ENCODE measurements at places on chromosomes 13 and 19. TPM values are rescaled to one million over a fixed set of nuclear protein-coding genes. Genes with fewer than 3 reads are reported as not detected.

DNA sequence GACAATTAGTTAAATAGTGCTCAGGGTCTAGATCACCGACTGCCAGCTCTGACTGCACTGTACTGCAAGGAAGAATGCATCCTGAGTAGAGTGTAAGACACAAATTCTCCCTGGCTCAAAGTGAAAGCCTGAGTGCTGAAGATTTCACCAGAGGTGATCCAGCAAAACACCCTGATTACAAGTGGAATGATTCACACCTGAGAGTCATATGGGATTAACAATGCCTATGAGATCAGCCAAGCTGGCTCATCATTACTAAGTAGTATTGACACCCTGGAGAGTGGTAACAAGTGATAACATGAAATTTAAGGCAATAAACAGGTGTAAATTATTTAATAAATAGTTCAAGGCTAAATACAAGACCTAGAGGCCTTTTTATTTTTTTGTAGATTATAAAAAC, 403.8 kb upstream of the PRR20A start:
- DNase-seq, result no peak

DNA sequence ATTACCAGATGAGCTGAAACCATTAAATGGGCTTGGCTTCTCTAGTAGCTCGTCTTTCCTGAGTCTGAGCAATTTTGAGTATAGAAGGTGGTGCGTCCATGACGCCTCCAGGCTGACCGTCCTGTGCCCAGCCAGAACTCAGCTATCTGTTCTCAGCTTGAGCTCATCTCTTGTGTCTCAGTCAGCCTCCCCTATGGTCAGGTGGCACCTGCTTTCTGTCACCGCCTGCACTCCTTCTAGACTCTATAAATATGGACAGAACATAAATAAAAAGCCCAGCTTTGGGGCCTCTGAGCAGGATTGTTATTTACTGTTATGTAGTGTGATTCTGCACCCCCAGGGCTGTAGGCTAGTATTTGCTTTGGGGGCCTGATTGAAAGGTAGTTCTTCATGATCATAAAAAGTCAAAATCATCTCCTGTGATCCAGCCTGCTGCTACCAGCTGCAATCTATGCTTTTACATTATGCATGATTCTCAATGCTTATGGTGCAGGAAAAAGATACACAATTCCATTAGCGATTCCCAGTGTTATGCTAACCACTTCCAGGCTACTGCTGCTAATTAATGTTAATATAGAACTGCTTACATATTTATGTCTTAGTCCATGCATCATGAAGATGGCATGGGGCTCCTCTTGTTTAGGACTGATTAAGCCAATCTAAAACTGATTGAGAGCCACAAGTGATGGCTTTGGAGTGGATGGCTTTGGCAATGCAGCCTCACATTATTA, 72.5 kb upstream of the TMTC4 start:
- DNase-seq, result no peak

- no peak for DNase-seq
These were observed 1666.7 kb downstream of the EFNB2 start for GRCh38 chr13:104868806-104869205.

- DNase-seq, result peak; percentile 62
These were observed 1.1 kb upstream of the FXYD3 start for GRCh38 chr19:35114353-35115176.

The ZNF285 gene
- total RNA-seq, result 0.22 TPM

DNA sequence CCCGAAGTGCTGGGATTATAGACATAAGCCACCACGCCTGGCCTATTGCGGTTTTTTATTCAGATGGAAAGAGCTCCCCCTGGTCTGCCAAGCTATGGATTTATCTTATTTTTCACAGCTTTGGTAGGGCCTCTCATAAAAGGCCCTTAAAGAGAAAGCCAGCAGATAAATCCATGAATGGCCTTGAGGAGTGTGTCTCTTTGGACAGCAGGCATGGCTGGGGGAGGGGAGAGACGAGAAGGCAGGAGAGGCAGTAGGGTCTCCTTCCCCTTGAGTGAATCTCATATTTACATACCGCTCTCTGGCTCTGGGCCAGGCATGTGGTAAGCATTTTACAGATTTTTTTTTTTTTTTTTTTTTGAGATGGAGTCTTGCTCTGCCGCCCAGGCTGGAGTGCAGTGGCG, 25.2 kb downstream of the MARK4 start:
- no peak for DNase-seq

The ZNF221 gene
- total RNA-seq, result 2.1 TPM

The URAD gene
- total RNA-seq, result not detected

The DLEU7 gene
- not detected for total RNA-seq

DNA sequence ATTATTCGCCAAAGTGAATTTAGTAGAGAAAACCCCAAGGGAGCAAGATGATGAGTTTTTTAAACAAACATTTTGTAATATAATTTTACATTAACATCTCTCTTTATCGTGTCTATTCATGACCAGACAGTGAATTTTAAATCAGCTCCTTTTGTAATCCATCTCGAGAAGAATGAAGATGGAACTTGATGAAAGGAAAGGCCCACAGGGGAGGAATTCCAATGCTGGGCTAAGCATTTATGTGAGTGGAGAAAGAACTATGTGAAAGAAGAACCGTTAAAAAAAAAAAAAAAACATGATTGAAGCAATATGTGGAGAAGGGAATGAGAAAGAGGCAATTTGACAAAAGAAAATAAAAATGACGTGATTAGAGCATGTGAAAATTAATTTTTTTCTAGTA, 170.6 kb downstream of the KCTD12 start:
- no peak for DNase-seq

- DNase-seq, result no peak
These were observed 13.6 kb downstream of the C19orf25 start for GRCh38 chr19:1465191-1466016.

The LAIR2 gene
- total RNA-seq, result not detected

GRCh38 chr13:110575322-110576069, 14.0 kb upstream of the RAB20 start:
- no peak for DNase-seq

DNA sequence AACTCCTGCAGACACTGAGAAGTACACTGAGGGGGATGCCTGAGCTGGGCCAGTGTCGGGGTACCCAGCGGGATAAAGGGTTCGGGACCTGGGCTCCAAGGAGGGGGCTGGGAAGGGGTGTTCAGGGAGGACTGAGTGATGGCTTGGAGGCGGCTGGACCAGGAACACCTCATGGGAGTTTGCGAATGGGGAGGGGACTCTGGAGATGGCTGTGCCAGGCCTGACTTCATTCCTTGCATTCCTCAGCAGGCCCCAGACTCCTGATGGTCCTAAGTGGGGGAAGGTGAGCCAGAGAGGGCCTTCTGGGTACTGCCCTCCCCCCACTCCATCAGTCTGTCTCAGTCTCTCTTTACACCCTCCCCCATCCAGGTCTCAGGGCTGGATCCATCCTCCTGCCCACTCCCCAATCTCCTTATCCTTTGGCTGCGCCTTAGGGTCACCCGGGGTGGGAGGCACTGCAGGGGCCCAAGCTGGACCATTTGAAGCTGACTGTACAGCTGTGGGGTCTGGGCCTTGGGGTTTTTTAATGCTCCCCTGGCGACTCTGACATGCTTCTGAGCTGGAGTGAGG, 13.8 kb downstream of the PAK4 start:
- no peak for DNase-seq

The UBE2L5 gene
- total RNA-seq, result not detected

DNA sequence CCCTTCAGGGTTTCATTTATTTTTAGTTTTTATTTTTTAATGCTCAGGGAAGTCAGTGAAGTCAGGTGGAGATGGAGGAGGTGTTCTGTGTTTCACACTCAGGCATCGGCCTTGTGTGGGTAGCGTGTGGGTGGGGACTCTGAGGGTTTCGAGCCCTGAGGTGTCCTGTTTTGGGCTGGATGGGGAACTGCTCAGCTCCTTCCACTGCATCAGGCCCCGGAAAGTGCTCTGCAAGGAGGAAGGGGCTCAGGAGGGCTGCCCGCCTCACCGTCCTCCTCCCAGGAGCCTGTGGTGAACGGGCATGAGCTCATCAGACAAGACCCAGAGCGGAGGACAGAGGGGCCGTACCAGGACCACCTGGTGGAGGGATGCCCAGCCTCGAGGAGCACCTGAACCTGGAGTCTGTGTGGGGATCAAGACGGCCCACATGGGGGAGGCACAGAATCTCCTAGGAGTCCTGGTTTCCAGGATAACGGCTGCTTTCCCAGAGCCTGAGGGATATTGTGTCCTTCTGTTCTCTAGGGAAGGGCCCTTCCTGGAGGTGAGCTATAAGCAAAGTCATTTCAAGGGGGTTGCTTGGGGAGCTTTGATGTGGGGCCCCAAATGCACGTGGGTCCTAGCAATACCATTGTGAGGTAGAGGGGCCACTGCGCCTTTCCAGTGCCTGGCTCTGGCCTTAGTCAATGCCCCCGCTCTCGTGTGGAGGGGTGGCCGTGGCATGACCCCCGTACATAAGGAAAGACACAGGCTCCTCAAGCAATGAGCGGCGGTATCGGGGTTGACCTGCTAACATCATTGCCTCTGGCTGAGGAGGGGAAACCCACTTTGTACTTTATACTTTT, 13.5 kb upstream of the GAS6 start:
- DNase-seq, result no peak

The CLDND2 gene
- total RNA-seq, result not detected

The KLK13 gene
- not detected for total RNA-seq

DNA sequence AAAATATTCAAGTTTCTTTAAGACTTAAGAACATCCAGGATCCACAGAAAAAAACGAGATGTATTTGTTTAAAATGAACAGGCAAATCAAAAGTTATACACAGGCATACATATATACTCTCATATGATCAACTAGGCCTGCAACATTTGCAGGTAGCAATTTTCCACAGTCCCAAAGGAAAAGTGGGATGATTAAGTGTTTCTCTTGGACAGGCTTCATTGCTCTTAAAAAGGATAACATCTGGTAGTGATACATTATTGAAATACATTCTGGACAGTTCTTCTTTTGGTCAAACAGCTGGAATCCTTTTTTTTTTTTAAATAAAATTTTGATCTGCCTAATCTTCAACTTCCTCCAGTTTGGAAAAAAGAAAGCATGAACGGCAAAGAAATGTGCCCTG, 114.8 kb upstream of the TDRD3 start:
- no peak for DNase-seq

DNA sequence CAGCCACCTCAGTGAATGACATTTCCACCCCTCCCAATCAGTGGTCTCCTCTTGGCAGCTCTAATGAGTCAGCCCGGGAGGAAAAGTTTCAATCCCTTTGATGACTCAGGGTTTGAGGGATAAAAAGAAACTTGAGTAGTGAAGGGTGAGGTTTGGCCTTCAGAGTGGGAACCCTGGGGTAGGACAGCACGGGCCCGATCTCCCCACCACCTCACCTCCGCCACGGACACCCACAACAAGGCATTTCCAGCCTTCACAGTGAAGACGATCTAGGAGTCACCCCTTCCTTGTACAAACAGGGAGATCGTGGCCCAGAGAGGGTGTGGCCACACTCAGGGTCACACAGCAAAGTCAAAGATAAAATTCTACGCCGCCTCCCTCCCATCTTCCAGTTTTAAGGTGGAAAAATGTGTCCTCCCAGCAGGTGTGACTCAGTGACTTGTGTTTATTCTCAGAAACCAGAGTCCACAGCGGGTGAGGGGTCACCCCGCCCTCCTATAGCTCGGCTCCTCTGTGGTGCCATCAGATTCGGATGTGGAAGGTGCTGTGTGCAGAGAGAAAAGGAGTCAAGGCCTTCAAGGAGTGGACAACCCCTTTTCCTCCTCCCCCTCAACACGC, 12.3 kb downstream of the CIB3 start:
- peak; percentile 98 for DNase-seq

GRCh38 chr13:40340368-40341095, 325.9 kb downstream of the FOXO1 start:
- DNase-seq, result peak; percentile 45

The CYP4F11 gene
- total RNA-seq, result 0.11 TPM

The PRR36 gene
- 2.4 TPM for total RNA-seq

- DNase-seq, result peak; percentile 25
These were observed 855.9 kb upstream of the KLHL1 start for GRCh38 chr13:70964124-70964523.

DNA sequence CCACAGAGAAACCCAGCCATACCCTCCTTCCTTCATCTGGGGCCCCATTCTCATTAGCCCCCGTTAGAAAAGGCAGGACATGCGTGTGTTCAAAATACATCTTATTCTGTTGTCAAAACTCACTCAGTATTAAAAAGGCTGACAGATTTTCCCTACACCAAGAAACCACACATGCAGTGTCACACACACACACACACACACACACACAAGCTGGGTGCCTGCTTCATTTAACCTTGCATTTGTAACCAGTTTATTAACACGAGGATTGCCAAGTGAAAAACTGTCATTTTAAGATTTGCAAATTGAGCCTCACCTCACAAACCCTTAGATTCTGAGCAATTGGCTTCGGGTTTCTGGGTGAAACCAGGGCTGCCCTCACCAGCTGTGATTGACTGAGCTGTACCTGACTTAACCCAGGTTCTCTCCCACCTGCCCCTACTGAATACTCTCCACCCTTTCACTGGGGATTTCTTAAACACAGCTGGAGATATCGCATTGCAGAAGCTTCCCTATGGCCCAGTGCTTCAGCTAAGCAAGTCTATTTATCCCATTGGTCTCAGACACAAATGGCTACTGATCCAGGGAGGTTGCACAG, 172.7 kb upstream of the ZNF507 start:
- no peak for DNase-seq

The COL4A1 gene
- 35.7 TPM for total RNA-seq

The LILRB5 gene
- not detected for total RNA-seq

DNA sequence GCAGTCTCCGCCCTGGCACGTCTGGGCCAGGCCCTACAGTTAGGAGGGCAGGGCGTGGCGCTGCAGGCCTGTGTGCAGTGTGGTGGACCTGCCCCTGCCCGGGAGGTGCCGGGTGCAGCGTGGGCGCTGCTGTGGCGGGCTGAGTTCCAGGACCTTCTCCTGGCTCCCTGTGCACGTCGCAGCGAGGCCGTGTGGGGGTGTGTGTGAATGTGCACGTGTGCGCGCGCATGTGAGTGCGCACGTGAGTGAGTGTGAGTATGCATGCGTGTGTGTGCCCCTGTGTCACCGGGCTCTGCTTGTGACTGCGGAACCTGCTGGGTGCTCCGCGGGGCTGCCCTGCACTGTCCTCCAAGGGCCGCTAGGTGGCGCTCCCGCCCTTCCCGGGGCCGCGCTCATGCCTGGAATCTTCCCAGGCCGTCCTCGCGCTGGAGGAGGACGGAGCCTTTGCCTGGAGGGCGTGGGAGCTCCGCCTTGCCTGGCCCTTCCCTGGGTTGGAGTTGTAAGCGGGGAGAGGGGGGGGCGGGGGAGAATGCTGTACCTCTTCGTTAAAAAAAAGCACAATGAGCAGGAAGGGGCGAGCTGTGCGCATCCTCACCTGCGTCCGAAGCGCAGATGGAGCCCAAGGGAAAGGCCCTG, 79.3 kb downstream of the KDM4B start:
- DNase-seq, result peak; percentile 92

The ZNF99 gene
- total RNA-seq, result not detected

DNA sequence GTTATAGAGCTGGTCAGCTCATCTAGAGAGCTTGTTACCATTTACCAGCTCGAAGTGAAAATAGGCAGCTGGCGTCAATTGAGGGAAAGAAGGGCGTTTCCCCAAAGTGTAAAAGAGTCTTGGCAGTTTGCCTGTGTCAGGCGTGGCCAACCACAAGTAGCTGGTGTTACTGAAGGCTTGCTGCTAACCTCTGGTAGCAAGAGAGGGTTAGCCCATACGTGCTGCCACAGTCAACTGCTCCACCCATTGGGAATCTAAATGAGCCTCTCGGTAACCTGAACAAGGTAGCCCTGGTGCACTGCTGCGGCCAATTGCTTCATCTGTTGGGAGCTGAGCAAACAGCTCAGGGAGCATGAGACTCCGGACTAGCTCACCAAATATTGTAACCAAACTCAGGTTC, 314.9 kb upstream of the SLITRK5 start:
- DNase-seq, result no peak

- DNase-seq, result no peak
These were observed 246.6 kb upstream of the MAB21L1 start for GRCh38 chr13:35723053-35723461.

Data from PC-3 (cell line).